ENCODE measurements at places on chromosomes 3 and 15.

GRCh38 chr3:104126864-104127553 lies 1239.7 kb upstream of the ALCAM start:
- no peak for ATAC-seq

GRCh38 chr3:177557548-177557947 lies 360.3 kb upstream of the TBL1XR1 start:
- ATAC-seq: no peak

- ATAC-seq: no peak
These were observed 1.3 kb upstream of the CBLB start for GRCh38 chr3:105869861-105870755.

GRCh38 chr3:72312339-72312738 lies 527.4 kb upstream of the PROK2 start:
- ATAC-seq: no peak

- ATAC-seq: peak; percentile 6
These were observed 8.0 kb upstream of the PARL start for GRCh38 chr3:183892610-183893214.

GRCh38 chr3:171268677-171269076 lies 191.5 kb downstream of the TNIK start:
- no peak for ATAC-seq
